ENCODE measurements at places on chromosomes 3 and 15.
A peak's percentile ranks its signal among the peaks of the same experiment; 100 is the strongest.

DNA sequence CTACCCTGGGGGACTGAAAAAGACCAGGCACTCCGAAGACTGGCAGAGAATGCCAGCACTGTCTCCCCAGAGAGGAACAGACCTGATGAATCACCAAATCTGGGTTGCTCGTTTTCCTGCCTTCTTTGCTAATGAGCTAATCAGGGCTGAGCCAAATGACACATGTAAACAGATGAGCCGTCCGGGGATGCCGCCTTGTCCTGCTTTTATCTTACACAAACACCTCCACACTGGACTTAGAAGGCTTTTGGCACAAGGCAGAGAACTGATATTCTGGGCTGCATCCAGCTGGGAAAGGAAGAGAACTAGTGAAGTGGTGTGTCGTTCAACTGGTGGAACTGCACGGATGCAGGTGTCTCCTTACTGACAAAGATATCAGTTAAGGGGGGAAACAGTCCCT is 88.1 kb downstream of the MECOM start:
- DNase-seq: no peak

- no peak for DNase-seq
These were observed 146.5 kb upstream of the ARPP21 start for GRCh38 chr3:35492841-35493240.

- DNase-seq: no peak
These were observed 56.8 kb downstream of the GASK1A start for GRCh38 chr3:43035801-43036365.

DNA sequence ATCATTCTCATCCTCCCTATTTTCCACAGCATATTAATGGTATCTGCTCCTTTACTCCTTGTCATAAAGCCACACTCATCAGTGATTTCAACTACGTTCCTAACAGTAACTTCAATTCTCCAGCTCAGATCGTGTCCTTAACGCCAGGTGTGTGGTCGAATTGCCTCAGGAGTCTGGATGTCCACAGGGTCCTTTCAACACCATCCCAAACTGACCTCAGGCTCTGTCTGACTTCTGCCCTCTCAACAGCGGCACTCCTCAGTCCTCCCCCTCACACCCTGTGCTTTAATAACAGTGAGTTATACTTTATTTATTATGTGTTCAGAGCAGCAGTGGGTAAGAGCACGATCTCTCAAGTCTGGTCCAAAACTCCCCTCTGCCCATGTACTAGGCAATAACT is 42.4 kb downstream of the ST3GAL6 start:
- DNase-seq: no peak

GRCh38 chr3:159186581-159186980 is 384.7 kb downstream of the MFSD1 start:
- DNase-seq: peak; percentile 7

DNA sequence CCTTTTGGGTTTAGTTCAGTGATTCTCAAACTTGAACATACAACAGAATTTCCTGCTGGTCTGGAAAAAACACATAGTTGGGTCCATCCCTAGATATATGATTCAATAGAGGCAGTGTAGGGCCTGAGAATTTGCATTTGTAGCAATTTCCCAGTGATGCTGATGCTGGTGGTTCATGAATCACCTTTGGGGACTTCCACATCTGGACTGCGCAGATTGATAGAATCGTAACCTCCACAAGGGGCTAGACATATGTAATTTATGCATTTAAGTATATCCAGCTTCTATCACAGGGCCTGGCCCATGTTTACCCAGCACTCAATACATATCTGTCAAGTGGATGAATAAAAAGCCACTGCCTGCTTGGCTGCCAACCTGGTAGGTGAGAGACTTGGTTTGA is 33.8 kb upstream of the SUCLG2 start:
- no peak for DNase-seq

DNA sequence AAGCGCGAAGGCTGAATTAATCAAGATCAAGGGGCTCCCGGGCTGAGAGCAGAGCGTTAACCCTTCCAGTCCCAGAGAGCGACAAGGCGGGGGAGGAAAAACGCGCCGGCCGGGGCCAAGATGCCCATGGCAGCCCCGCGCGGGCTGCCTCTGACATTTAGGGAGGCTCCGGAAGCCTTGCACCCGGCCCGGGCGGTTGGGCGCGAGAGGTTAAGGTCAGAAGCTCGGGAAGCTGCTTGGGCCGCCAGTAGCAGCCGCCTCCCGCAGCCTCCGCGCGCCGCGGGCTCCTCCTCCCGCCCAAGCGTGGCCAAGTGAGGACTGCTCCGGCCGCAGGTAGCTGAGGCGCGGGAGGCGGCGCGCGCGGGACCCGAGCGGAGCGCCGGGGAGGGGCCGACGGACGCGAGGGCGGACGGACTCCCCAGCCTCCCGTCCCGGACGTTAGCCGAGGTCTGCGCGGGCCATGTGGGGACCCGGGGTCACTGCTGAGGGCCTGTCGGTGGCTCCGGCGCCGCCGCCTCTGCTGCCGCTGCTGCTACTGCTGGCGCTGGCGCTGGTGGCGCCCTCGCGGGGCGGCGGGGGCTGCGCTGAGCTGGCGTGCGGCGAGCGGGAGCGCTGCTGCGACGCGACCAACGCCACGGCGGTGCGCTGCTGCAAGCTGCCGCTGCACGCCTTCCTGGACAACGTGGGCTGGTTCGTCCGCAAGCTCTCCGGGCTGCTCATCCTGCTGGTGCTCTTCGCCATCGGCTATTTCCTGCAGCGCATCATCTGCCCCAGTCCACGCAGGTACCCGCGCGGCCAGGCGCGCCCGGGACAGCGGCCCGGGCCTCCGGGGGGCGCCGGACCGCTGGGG is at the start of gene C3orf80:
C3orf80 (plus strand) TSS at position 247 of the 850 bp plus-strand sequence; CDS start at position 461, 214 bp downstream.
- DNase-seq: peak; percentile 72

- no peak for DNase-seq
These were observed 1212.3 kb upstream of the GBE1 start for GRCh38 chr3:82973791-82974190.

DNA sequence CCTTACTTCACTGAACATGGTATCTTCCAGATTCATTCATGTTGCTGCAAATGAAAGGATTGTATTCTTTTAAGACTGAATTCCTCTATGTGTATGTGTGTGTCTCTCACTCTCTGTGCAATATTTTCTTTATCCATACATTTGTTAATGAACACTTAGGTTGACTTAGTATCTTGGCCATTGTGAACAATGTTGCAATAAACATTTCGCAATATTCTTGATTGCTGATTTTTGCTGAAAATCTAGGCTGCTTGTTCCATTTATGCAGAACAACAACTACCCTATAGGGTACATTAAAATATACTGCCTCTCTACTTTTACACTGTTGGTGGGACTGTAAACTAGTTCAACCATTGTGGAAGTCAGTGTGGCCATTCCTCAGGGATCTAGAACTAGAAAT is 732.4 kb downstream of the CADM2 start:
- DNase-seq: no peak

DNA sequence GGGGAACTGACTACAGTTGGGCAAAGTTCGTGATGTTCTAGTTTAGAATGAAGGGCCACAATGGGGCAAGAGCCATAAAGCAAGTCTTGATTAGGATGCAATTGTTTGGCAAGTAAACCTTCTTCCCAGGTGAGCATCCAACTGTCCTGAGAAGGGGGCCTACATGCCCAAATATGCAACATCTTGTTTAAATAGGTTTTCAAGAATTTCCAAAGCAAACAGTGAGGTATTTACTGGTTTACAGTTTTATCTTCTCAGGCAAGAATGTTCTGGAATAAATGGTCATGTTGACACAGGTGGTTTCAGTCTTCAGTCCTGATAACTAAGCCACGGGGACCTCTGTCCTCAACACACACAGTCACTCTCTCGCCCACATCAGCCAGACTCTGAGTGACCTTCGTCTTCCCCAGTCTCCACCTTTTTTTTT is 90.3 kb upstream of the FAM174B start:
- DNase-seq: no peak
